ENCODE measurements at places on chromosomes 2 and 18.

DNA sequence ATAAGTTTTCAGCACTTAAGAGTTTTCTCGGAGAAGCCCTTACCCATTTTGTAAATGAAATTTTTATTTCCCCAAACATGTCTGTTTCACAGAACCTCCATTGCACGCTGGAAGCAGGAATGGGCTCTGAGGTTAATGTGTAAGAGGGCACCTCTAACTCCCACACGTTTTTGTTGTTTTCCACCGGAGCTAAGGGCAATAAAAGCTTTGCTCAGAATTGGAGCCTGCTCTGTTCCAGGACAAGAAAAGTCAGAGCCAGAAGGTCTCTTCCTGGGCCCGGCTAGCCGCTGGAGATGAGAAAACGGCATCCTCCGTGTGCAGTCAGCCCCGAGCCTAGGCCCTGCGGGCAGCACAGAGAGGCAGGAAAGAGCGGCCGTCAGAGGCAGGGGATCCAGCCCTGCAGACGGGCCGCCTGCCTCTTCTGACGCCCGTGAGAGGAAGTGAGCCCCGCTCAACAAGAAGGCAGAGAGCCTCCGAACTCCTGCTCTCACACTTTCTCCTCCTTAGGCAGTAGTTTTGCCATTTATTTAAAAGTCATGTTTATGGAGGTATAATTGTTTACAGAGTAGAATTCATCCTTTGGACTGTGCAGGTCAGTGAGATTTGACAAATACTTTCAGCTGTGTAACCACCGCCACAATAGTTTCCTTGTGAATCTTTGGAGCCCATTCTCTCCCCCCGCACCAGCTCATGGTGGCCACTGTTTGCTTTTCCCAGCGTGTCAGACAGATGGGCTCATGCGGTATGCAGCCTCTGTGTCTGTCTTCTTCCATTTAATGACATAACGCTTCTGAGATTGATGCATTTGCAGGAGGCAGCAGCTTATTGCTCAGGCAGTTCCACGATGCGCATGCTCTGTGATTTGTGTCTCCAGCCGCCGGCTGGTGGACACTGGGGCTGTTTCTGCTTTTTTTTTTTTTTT is 117.3 kb downstream of the GALR1 start:
- DNase-seq: no peak

- no peak for DNase-seq
Observed at GRCh38 chr2:460861-461260, 173.0 kb upstream of the ALKAL2 start.

- no peak for DNase-seq
Observed at GRCh38 chr18:69840001-69840400, 107.7 kb downstream of the CD226 start.

DNA sequence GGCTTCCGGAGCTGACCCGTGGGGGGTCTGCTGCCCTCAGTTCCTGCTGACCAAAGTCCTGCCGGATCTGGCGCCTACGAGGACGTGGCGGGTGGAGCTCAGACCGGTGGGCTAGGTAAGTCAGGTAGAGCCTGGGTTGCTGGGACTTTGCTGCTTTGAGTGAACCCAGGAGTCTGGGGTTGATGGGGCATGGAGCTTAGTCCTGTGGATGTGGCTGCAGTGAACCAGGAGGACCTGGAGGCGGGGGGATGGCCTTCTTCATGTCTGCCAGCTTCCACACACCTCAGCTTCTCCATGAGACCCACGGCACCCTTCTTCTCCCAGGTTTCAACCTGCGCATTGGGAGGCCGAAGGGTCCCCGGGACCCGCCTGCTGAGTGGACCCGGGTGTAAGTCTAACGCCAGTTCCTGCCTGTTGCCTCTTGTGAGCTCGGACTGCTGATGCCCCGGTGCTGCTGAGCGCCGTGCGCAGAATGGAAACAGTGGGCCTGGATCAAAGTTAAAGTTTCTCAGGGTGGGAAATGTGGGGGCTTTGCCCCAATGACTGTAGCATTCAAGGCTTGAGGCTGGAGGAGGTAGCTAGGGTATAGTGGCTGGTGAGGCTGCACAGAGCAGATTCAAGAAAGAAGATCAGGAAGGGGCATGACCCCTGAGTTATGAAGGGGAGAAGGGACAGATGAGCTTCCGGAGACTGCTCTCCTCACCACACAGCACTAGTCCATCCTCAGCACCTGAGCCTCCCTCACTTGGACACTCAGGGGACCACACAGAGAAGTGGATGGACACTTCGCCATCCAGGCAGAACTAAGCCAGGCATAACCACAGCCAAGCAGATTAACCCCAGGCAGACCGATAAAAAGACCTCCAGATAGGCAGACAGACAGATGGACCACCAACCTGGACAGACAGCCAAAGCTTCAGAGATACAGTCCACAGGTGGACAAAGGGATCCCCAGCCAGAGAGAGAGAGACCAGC is 17.3 kb downstream of the PTPN18 start:
- DNase-seq: no peak

- DNase-seq: no peak
Observed at GRCh38 chr2:48122166-48122565, 215.9 kb upstream of the FBXO11 start.

- no peak for DNase-seq
Observed at GRCh38 chr2:12163866-12164265, 417.4 kb downstream of the LPIN1 start.

DNA sequence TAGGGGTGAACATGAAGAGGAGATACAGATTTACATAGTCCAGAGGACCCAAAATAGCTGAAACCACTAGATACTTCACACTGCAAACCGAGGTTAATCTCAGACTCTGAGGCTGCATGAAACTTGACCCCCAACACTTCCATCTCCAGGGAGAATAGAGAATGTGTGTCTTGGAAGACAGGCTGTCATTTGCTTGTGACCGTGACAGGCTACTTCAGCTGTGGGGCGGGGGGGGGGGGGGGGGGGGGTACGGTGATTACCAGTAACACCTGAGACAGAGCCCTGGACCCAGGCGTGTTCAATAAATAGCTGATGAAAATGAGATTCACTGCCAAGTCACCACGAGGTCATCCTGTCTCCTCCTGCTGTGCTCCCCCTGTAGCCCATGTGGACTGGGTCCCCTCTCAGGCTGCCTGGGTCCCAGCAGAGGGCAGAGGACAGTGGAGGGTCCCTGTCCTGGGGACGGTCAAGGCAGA is 5.7 kb upstream of the KLHL29 start:
- no peak for DNase-seq

- DNase-seq: no peak
Observed at GRCh38 chr2:37877457-37878315, 47.4 kb upstream of the RMDN2 start.

- no peak for DNase-seq
Observed at GRCh38 chr2:162172802-162173370, 20.8 kb upstream of the GCG start.

DNA sequence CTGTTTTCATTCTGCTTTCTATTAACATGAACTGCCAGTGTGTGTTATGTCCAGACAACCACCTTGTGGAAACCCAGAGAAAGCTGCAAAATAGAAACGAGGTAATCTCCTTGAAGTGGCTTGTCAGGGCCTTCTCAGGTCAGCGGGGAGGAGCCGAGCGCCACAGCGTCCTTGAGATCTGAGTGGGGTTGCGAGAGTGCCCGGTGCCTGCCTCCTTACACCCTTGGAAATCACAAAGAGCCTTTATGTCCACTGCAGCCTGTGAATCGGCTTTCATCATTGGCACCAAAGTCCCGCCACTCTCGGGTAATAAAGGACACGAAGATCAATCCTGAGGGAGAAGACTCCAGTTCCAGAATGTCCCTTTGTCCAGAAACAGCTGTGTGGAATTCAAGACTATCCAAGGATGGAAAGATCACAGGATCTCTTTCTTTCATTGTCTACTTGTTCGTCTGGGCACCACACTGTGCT is 135.2 kb downstream of the HRH4 start:
- DNase-seq: no peak

GRCh38 chr2:224948005-224948404 is 94.3 kb downstream of the DOCK10 start:
- DNase-seq: no peak

DNA sequence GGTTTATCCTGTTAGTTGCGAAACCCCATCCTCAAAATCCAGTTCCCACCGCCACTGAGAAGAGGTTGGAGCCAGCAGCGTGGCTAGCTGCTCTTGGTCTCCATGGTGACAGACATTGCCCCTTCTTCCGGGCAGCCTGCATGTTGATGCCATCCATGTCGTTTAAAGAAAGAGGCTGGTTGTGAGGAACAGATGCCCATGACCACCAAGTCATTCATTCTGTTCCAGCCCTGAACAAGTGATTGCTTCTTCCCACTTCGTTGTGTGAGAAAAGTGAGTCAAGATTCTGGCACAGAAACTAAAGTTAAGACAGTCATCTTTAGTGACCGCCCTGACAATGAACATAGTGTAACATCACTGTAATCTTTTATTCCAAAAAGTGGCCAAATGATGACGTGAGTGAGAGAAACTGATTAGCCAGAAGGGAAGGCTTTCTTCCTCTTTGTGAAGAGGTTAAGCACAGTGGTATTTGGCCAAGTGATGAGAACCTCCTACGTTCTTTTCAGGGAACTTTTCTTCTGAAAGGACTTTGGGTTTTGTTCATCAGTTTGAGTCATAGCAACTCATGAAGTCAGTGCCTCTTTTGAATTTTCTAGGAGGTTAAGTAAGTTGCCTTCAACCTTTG is 272.5 kb downstream of the GALR1 start:
- no peak for DNase-seq

DNA sequence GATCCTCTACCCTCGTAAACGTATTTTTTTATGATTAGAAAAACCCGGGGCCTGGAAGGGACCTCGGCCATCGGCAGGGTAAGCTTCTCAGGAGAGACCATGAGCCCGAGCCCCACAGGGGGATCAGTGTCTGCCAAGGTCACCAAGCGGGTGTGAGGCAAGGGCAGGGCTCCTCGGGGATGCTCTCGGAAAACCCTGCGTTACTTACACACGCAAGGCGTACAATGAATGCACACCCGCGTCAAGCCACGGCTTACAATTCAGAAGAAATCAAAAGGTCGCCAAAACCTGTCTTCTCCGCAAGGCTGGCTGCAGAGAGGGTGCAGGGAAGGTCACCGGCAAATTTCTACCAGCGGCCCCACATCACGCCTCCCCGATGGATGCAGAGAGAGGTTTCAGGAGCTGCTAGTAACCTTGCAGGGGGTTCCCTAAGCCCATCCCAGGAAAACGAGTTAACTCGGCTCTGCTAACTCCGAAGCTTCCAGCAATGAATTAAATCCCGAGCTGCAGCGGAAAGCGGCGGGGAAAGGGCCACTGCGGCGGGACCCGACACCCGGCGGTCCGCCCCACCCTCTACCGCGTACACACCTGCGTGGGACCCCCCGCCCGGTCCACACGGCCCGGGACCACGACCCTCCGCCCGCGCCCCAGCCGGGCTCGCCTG is 638 bp downstream of the ST3GAL5 start:
- DNase-seq: no peak

- no peak for DNase-seq
Observed at GRCh38 chr2:169136885-169137534, 67.6 kb downstream of the DHRS9 start.

GRCh38 chr2:163345795-163346573 is 389.8 kb downstream of the FIGN start:
- no peak for DNase-seq

GRCh38 chr2:106719222-106719621 is 166.7 kb downstream of the ST6GAL2 start:
- no peak for DNase-seq

DNA sequence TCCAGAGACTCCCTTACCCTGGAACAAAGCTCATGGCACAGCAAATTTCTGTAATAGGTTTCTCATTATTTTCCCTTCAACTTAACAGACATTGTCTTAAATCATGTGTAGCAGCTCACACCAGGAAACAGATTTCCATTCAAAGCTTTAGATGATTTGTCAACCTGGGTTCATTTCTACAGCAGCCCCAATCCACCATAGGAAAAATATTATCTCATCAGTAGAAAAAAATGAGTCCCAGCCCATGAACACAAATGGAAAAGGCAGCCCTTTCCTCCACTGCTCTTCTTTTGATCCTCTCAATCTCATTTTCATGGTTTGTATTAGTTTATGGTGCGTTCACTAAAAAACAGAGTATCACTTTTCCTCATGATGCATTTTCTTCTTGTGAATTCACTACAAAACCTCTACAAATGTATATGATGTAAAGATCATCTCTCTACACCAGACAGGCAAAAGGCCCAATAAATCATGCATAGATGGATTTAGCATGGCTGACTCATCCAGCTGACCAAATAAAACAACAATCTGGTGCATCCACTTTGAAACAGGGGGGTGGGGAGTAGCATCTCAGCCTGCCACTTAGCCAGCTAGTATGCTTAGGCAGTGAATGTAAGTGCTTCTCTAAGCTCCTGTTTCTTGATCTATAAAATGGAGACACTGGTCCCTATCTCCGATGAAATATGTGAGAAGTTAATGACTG is 78.6 kb downstream of the SATB2 start:
- DNase-seq: no peak

DNA sequence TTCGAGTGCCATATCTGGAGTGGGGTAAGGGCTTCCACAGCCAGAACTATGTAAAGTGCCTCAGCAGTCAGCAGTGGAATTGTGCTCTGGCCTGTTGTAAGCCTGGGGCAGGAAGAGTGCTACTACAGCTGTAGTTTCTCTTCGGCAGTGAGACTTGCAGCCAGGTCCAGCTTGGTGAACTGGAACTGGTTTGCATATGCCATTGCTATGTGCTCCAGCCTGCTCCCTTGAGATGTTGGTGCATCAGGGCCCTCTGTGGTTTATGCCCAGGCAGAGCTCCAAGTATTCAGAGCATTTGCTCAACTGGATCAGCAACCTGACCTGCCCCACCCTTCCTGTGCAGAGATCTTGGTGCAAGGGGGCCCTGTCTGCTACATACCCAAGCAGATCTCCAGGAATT is 47.8 kb downstream of the ZNF804A start:
- no peak for DNase-seq

DNA sequence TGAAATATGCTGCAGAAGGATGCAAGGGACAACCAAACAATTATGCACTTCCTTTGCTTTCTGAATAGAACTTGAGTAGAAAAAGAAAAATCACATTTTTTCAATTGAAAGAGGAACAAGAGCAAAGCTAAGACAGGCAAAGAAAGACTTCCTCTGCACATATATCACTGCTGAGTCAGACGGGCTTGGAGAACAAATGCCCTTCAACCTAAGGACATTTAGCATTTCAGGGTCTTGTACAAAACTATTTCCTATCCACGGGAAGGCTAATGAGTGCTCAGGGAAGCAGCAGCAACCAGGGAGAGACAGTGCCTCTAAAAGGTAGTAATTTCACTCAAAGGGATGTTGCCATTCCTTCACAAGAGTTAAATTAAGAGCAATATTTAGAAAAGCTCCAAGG is 570.0 kb upstream of the GCFC2 start:
- DNase-seq: no peak

GRCh38 chr18:25875551-25876240 is 214.7 kb downstream of the SS18 start:
- no peak for DNase-seq

DNA sequence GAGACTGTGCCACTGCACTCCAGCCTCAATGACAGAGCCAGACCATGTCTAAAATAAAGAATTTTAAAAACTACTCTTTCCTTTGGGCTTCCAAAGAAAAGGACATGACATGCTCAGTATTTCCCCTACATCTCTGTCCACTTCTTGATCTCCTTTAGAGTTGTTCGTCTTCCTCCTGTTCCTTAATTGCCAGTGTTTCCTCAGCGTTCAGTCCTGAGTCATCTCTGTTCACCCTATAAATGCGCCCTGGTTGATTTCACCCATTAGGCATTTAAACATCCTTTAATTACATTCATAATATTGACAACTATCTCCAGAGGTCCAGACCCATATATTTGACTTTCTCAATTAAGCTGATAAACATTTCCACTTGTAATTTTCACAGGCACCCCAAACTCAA is 64.0 kb downstream of the AAK1 start:
- no peak for DNase-seq

GRCh38 chr2:39135690-39136259 is 14.9 kb upstream of the SOS1 start:
- no peak for DNase-seq
